ENCODE measurements at places on chromosomes 12 and 14. TPM values are rescaled to one million over a fixed set of nuclear protein-coding genes. Genes with fewer than 3 reads are reported as not detected.
A peak's percentile ranks its signal among the peaks of the same experiment; 100 is the strongest.

The GRIN2B gene
- total RNA-seq, result not detected

- peaks cover 1% of the 10 kb centered on the region for H3K27me3 ChIP-seq
- peaks cover 55% of the 10 kb centered on the region for H3K4me1 ChIP-seq
- H3K4me3 ChIP-seq, result no peak overlapping the region
- peak; percentile 64 for DNase-seq
These were observed 4.6 kb upstream of the OTUB2 start for GRCh38 chr14:94021416-94022157.

DNA sequence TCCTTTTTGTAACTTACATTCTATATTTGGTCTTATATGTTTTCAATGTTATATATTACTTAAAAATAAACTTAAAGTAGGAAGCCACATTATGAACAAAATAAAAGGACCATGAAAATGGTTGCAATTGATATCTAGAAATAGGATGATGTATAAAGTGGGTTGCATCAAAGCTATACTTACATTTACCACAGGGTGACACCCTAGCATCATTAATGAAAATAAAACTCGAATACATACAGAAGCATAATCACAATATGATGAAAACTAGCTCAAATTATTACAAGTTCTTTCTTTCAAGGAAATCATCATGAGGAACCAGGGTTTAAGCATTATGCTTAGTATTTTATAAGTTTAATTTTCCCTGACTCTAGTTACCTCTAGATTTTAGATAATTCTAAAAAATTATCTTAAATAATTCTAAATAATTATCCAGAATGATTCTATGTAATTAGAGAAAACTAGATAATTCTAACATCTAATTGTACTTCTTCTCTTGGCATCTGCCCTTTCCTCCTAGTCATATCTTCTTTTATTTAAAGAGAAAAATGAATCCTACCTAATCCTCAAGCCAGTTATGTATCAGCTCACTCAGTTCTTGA lies 31.2 kb downstream of the TAS2R7 start:
- H3K36me3 ChIP-seq, result no peaks in the 10 kb centered on the region
- H3K4me3 ChIP-seq, result no peak overlapping the region
- no peaks in the 10 kb centered on the region for H3K4me1 ChIP-seq
- H3K27me3 ChIP-seq, result peaks cover 44% of the 10 kb centered on the region
- DNase-seq, result no peak

DNA sequence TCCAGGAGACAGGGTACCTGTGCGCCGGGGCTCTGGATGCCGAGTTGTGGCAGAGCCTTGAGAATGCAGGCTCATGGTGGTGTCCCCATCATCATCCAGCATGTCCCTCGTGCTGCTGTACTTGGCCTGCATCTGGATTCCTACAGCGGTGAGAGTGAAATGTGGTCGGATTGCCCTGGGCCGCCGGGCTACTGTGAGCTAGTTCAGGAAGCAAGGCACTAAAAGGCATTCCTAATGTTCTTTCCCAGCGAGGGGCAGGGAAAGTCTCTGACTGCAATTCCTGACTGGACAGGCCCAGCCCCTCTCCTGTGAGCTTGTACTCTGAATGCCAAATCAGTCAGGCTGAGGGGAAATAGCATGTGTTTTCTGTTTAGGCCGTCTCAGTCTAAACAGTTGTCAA lies at the start of gene CLEC1A:
Gene CLEC1A, minus strand, starts transcription at position 195 of the 400 bp plus-strand sequence. Its CDS starts 63 bp downstream, at position 132.
- no peak within 1 kb of the TSS for H3K27ac ChIP-seq
- H3K4me1 ChIP-seq, result no peaks in the 10 kb centered on the region
- DNase-seq, result no peak
- H3K27me3 ChIP-seq, result peaks cover 10% of the 10 kb centered on the region
- no peak within 1 kb of the TSS for H3K4me3 ChIP-seq

GRCh38 chr14:86654558-86655184 lies 1124.7 kb downstream of the FLRT2 start:
- peak; percentile 18 for DNase-seq
- no peak overlapping the region for H3K4me3 ChIP-seq
- H3K27me3 ChIP-seq, result no peaks in the 10 kb centered on the region
- no peaks in the 10 kb centered on the region for H3K36me3 ChIP-seq
- H3K4me1 ChIP-seq, result no peaks in the 10 kb centered on the region
- no peak overlapping the region for H3K27ac ChIP-seq

The BCL11B gene
- total RNA-seq, result 82.0 TPM

DNA sequence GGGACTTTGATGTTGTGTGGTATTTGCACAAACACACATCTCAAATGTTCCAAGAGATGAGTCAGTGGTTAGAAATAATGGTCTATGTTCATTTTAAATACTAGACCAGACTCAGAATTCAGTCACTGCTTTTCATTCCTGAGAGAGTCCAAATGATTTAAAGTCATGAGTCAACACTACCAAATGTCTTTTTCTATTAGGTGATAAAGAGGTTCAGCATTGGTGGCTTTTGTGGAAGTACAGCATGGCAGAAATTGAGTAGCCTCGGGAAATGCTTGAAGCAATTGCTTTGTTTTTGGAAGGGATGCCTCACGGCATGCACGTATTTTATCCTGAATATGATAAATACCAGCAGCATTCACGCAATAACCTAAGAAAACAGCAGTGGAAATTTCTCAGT lies 115.7 kb downstream of the DIO2 start:
- no peak overlapping the region for H3K4me3 ChIP-seq
- H3K27me3 ChIP-seq, result no peaks in the 10 kb centered on the region
- H3K4me1 ChIP-seq, result no peaks in the 10 kb centered on the region

The TSPAN11 gene
- not detected for total RNA-seq

DNA sequence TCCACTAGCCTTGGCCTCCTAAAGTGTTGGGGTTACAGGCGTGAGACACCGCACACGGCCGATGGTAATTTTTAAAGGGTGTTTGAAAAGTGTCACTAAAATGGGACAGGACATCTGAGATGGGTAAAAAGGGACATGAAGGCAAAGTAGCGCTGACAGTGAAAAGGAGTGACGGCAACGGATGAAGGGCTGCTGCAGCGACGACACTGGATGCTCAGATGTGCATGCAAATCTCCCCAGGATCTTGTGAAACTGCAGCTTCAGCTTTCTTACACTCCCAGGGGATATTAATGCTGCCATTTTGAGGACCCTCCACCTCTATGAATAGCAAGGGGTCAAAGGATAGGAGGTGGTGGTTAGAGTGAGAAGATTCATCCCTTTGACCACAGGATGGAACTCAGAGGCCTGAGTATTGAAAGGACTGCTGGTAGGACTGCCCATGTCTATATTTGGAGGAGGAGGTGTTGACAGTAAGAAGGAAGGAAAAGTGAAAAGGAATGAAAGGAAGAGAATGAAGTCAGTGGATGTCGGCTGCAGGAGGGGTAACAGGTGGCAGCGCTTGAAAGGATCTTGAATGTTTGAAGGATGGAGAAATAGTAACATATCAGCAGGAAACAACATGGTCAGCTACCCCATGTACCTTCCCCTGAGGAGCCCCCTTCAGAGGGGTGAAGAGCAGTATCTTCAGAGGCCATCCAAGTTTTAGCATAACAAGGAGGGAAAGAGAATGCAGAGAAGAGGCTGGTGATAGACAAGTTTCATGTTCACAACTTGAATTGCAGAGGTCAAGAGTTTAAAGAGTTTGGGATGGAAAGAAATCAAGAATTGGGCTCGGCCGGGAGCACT lies 37.1 kb downstream of the CLIP1 start:
- no peak overlapping the region for H3K4me3 ChIP-seq
- H3K36me3 ChIP-seq, result peaks cover 9% of the 10 kb centered on the region
- no peak for DNase-seq
- no peaks in the 10 kb centered on the region for H3K27me3 ChIP-seq
- peaks cover 6% of the 10 kb centered on the region for H3K4me1 ChIP-seq
